Epithelial cell of alveolus of lung (primary cell): ENCODE measurements at places on chromosomes 12 and 14. TPM values are rescaled to one million over a fixed set of nuclear protein-coding genes. Genes with fewer than 3 reads are reported as not detected.

The VRTN gene
- total RNA-seq, result not detected in 2 replicates

The SPIC gene
- not detected in 2 replicates for total RNA-seq

The ERO1A gene
- 64.3 and 65.2 TPM in 2 replicates for total RNA-seq

The ORMDL2 gene
- 14.6 and 25.6 TPM in 2 replicates for total RNA-seq

The LALBA gene
- total RNA-seq, result not detected in 2 replicates

The ESPL1 gene
- total RNA-seq, result 3.0 and 7.4 TPM in 2 replicates
